ENCODE measurements at places on chromosomes 4 and X.

- no peak for DNase-seq
Measured at GRCh38 chr4:53599632-53600031, 8.3 kb upstream of the LNX1 start.

DNA sequence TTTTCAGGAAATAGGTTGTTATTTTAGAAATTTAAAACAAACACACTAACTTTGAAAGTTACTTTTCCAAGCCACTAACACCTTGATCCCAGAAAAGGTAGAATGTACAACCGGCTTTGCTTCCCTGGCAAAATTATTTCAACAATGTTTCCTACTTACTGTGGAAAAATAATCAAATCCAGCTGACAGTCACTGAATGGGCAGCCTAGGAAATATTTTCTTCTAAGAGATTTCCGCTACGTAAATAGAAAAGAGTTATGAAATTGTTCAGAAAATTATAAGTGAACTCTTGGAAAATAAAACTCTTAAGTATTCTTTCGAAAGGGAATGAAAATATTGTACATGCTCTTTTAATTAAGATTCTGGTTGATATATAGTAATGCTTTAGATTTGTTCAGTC is 195.7 kb downstream of the GASK1B start:
- DNase-seq, result no peak

DNA sequence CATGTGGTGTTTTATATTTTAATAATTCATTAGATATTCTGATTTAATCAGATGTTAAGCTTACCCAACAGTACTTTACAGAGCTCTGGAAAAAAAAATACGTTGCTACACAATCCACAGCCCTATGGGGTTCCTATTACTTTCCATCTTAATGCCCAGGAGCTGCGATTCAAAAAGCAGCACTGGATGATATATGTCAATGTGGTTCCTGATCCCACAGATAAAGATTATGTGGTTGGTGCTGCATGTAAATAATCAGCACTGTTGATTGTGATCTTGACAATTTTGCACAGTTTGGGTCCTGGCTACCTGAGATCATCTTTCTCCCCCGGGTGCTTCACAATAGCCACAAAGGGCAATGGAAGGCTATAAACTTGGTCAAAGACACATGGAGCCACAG is 72.7 kb upstream of the DCLK2 start:
- DNase-seq, result no peak

GRCh38 chrX:16999275-16999674 is 52.8 kb downstream of the REPS2 start:
- DNase-seq, result no peak

- no peak for DNase-seq
Measured at GRCh38 chr4:138114434-138114833, 127.7 kb downstream of the SLC7A11 start.

All from muscle of arm (tissue), 14 donors.